ENCODE measurements at places on chromosomes 6 and 20. TPM values are rescaled to one million over a fixed set of nuclear protein-coding genes. Genes with fewer than 3 reads are reported as not detected.

The KCNK15 gene
- 0.25 TPM for total RNA-seq

The LY6G5B gene
- 3.9 TPM for total RNA-seq

The MOG gene
- total RNA-seq: 5.4 TPM

The NRM gene
- total RNA-seq: 4.6 TPM

The MCHR2 gene
- total RNA-seq: not detected

The LGSN gene
- total RNA-seq: not detected

The FLRT3 gene
- total RNA-seq: 1.0 TPM

The OR2B6 gene
- total RNA-seq: not detected

The LIN28B gene
- total RNA-seq: not detected

The LAMA4 gene
- total RNA-seq: 50.6 TPM

The TMEM170B gene
- 5.4 TPM for total RNA-seq

The C6orf58 gene
- total RNA-seq: not detected

The TMC2 gene
- total RNA-seq: 0.10 TPM

The NMBR gene
- total RNA-seq: not detected

The GNL1 gene
- 18.4 TPM for total RNA-seq

The SOX18 gene
- 36.8 TPM for total RNA-seq
